Keratinocyte (primary cell): ENCODE measurements at places on chromosomes 7 and 10. TPM values are rescaled to one million over a fixed set of nuclear protein-coding genes. Genes with fewer than 3 reads are reported as not detected.

- DNase-seq = no peak
Observed at GRCh38 chr7:146503844-146504243, 387.2 kb downstream of the CNTNAP2 start.

CTAGE8 gene
- 0.50 to 0.88 TPM (median 0.52 TPM) in 3 replicates for polyA plus RNA-seq

DNA sequence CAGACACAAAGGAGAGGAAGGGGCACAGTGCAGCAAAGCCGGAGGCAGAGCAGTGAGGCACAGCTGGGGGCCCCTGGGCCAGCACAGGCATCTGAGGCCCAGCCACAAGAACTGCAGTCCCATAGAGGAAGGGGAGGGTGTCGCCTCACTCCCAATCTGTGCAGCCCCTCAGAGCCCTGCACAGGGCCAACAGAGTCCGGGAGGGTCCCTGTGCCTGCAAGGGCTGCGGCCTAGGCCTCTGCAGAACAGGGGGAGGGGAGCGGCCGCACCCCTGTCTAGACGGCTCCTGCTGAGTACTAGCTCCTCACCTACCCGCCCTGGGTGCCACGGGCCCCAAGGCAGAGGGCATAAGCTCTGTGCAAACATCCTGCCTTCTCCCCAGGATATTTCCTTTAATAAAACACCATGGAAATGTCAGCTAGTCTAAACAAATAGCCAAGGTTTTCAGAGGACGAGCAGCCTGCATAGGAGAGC is 32.4 kb upstream of the RET start:
- no peak for DNase-seq

PON3 gene
- 0.46 to 0.85 TPM (median 0.51 TPM) in 3 replicates for polyA plus RNA-seq

DNA sequence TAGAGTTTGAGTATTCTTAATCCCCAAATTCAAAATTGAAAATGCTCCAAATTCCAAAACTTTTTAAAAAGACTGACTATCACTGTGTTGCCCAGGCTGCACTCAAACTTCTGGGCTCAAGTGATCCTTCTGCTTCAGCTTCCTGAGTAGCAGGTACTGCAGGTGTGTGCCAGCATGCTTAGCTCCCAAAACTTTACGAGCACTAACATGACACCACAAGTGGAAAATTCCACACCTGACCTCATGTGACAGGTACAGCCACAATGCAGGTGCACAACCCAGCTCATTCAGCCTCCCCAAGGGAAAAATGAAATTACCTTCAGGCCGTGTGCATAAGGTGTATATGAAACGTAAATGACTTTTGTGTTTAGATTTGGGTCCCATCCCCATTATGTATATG is 16.5 kb downstream of the CDC123 start:
- DNase-seq = no peak

PPP1R17 gene
- polyA plus RNA-seq = not detected in 3 replicates

DNA sequence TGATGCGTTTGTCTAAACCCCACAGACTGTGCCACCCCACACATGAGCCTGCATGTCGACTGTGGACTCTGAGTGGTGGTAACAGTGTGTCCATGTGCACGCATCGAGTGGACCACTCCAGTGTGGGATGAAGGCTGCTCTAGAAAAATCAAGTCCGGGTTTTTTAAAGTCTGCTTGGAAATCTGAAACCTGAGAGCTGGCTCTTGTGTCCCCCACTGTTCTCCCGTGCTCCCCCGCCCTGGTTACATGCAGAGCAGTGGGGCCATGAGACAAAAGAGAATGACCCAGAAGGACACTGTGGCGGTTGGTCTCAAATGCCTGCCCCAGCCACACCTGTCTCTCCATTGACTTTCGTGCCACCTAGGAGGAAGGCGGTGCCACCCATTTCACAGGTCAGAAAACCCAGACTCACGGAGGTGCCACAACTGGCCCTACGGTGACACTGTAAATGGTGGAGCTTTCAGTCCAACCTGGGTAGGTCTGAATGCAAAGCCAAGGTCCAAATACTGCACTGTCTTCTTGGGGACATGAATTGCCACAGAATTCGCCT is 27.3 kb upstream of the PWWP2B start:
- DNase-seq = no peak

GRCh38 chr10:226018-226417 is 90.8 kb downstream of the ZMYND11 start:
- DNase-seq = no peak

DNA sequence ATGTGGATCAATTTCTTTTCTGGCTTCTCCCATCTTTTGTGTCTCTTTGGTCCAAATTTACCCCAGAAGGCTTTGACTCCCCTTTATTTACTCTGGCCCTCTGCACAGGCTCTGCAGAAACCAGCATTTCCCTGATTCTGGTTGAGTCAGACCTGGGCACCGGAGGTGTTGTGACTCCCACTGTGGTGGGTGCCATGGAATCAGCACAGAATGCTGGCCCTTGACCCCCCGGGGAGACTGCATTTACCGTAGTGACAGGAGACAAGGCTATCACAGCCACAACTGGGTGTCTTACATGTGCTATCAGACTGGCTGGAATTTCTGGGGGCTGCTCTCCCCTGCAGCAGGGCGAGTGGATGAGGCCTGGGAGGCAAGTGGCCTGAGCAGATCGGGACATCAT is 37.6 kb downstream of the PLXDC2 start:
- no peak for DNase-seq

RHOBTB1 gene
- 4.6 to 6.1 TPM (median 5.5 TPM) in 3 replicates for polyA plus RNA-seq

CTBP2 gene
- polyA plus RNA-seq = 64.4 to 116 TPM (median 76.0 TPM) in 3 replicates

- no peak for DNase-seq
Observed at GRCh38 chr10:24465124-24465874, 256.4 kb downstream of the KIAA1217 start.

CPXM2 gene
- 0.01 to 0.03 TPM in 2 of 3 replicates, not detected in the other for polyA plus RNA-seq

HECW1 gene
- 0.01 to 0.04 TPM in 2 of 3 replicates, not detected in the other for polyA plus RNA-seq

GRCh38 chr7:519484-520390 is at the start of gene PDGFA:
Gene PDGFA, minus strand, starts transcription at chr7:519846. Its CDS starts 845 bp downstream, at chr7:519001.
- DNase-seq = no peak

- DNase-seq = no peak
Observed at GRCh38 chr7:100565133-100565571, 8.5 kb downstream of the SAP25 start.

DNA sequence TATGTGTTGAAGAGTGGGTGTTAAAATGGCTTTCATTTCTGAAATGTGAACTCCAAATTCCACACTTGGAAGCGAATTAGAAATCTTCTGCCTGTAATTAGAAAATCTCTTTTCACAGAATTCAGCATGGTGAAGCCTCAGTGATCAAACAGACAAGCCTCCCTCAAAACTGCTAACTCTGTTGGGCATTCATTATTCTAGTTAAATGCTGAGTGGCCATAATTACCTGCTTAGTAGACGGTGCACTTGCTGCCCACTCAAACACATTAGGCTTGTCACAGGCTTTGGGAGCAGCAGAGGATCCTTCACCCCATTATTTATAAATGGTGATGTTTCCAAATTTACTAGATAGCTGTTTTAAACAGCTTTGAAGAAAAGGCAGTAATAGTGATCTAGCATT is 177.2 kb upstream of the PCLO start:
- DNase-seq = no peak
